ENCODE measurements at places on chromosomes 5 and 9. TPM values are rescaled to one million over a fixed set of nuclear protein-coding genes. Genes with fewer than 3 reads are reported as not detected.
A peak's percentile ranks its signal among the peaks of the same experiment; 100 is the strongest.

GRCh38 chr5:102754767-102755431 is at the start of gene PAM:
TSS of gene PAM (plus strand) at chr5:102755305. CDS start at chr5:102866196, 110,891 bp downstream.
- DNase-seq: peak; percentile 52

DNA sequence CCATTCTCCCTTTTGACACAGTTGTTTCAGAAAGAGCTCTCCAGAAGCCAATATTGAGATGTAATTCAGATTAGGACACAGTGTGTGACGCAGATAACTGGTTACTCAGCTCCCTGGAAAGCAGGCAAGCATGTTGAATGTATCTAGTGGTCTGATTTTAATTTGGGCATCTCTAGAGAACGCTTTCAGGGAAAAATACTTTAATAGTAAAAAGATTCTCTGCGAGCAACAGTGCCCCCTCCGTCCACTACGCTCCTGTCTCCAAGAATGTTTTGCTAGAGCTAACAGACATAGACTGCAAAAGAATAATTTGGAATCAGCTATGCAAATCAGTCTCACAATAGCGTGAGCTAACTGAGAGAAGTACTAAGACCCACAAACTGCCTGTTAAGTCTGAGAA is 23.3 kb downstream of the CFAP90 start:
- no peak for DNase-seq

DNA sequence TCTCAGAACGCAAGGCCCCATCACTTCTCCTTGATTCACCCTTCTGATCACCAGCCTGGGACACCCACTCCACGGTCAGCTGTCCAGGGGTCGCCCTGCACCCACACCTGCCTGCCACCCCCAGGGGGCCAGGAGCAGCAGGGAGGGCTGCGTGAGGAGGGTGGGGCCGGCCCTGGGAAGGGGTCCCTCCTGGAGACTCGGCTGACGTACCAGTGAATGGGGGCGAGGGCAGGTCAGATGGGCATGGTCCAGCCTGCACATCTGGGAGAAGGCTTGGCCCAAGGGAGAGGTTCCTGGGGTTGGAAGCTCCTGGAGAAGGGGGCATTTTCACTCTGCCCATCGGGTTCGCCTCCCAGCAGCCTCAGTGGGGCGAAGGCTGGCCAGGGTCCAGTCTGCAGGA is 21.8 kb upstream of the SARDH start:
- DNase-seq: no peak

- no peak for DNase-seq
Observed at GRCh38 chr9:91495450-91495849, 71.8 kb upstream of the NFIL3 start.

Gene SAXO1
- polyA plus RNA-seq: 0.22 TPM

Gene BHMT
- 523 TPM for polyA plus RNA-seq

Gene ARSI
- polyA plus RNA-seq: 2.3 TPM

- DNase-seq: no peak
Observed at GRCh38 chr5:97528941-97529340, 345.9 kb upstream of the RIOK2 start.

Gene PCDH1
- 26.5 TPM for polyA plus RNA-seq

GRCh38 chr9:93577975-93578682 is 1.7 kb downstream of the PHF2 start:
- no peak for DNase-seq

GRCh38 chr9:126861707-126862103 is 1.3 kb downstream of the ZBTB34 start:
- no peak for DNase-seq

DNA sequence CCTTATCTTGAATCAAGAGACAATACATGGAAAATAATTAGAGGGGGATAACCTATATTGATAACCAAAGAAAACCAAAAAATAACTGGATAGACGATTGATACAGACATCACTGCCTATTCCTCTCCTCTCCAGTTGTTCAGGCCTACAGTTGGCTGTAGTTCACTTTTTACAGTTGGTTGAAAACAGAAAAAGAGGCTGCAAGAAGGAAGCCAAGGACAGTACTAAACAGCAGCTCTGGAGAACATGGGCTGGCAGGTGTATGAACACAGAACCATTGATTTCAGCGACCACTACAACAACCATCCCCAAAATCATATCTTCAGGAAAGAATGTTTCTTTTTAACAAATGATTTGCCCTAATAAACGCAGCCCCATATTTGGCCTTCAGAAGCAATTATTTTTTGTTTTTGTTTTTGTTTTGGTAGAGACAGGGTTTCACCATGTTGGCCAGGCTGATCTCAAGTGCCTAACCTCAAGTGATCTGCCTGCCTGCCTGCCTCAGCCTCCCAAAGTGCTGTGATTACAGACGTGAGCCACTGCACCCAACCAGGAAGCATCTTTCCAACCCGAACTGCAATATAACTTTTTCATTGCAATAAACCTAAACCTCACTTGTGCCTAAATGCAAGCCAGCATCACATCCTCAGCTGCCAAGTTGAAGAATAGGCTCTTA is 64.3 kb downstream of the MLLT3 start:
- DNase-seq: no peak

DNA sequence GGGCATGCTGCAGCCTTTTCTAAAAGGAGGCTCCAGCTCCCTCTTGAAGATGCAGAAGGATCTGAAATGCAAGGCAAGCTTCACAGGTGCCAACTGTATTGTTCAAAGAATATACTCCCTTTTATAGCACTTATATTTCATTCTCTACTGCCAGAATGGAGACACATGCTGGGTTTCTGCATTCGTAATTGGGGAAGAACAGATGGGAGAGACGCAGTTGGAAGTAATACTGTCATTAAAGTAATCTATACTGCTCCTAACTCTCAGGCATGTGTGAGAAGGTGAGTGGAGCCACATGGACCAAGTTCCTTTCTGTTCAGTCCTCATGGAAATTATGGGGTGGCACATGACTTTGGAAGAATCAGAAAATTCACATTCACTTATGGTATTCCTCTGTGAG is 226.4 kb downstream of the TRIM32 start:
- DNase-seq: no peak

GRCh38 chr5:96195123-96195522 is 233.5 kb upstream of the ELL2 start:
- DNase-seq: no peak

Gene MEIKIN
- polyA plus RNA-seq: not detected

DNA sequence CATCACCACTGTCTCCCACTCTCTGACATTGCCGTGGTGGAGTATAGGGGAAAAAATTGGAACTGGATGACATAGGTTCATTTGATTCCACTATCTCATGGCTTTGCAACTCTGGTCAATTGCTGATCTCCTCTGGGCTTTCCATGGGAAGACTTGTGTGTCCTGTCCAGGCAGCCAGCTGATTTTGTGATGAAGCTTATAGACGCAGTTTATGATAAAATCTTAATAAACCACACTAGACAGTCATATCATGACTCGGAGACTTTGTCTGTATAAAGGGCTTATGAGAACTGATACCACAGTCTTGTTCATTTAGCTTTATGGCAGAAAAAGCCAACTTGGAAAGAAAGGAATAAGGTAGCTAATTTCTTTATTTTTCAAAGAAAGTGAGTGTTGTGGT is 296.5 kb downstream of the MAST4 start:
- no peak for DNase-seq

Gene DAB2IP
- 50.8 TPM for polyA plus RNA-seq

- no peak for DNase-seq
Observed at GRCh38 chr5:148826739-148827070, 294 bp downstream of the ADRB2 start.

GRCh38 chr5:25568294-25568693 is 923.5 kb upstream of the CDH10 start:
- no peak for DNase-seq

Gene STPG3
- 2.3 TPM for polyA plus RNA-seq

Gene C9orf57
- not detected for polyA plus RNA-seq

Gene AIF1L
- polyA plus RNA-seq: 426 TPM

GRCh38 chr5:147949711-147950573 is 43.6 kb upstream of the C5orf46 start:
- peak; percentile 5 for DNase-seq

Gene GLRA1
- not detected for polyA plus RNA-seq

GRCh38 chr9:12415361-12415760 is 277.8 kb upstream of the TYRP1 start:
- DNase-seq: no peak

- DNase-seq: no peak
Observed at GRCh38 chr5:176679365-176680225, 32.3 kb downstream of the TSPAN17 start.

DNA sequence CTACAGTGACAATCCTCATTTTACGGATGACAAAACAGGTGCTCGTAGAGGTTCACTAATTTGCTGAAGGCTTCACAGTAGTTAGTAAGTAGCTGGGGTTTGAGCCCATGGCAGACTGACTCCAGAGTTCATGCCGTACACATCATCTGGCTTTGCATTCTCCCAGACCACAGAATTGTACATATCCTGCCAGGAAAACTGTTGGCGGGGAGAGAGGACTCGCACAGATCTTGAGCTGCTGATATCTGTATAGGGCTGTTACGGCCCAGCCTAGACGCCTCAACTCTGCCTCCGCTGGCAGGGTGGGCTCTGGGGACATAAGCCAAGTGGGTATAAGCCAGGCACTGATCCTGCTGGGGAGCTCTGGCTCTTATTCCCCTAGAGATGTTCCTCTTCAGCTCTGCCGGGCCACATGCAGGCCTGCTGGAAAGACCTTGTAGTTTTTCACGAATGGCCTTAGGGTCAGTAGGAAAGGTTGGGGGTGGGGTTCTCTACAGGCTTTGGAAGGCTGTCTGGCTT is 16.3 kb downstream of the LARP1 start:
- DNase-seq: no peak

DNA sequence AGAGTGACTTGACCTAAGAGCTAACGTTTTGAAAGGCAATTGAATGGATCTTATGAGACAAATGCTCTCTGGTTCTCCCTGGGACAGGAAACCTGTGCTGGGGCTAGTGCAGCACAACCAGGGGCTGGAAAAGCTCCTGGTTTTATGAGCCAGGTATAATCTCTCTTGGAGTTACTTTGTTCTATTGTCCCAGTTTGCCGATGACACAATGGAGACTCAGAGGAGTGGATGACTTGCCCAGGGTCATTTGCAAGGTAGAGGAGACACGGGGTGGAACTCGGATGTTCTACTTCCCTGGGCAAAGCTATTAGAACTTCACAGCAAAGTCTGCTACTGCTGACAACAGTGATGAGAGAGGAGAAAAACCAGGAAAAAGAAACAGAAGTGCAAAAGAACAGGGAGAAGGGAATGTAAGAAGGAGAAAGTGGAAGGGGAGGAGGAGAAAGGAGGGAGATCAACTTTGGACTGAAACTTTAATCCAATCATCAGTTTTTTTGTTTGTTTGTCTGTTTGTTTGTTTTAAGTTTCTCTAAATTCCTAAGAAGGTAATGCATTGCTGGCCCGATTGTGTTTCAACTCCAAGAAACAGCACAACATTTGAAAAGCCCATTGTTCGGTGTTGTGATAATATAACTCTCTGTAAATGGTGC is 7.4 kb upstream of the GSN start:
- DNase-seq: no peak

Measured in right renal pelvis (tissue), 4 donors.